NCI-H748 treated with DMSO at 0.1 percent for 48 hours (cell line): ENCODE measurements at places on chromosomes 12 and 14.
A peak's percentile ranks its signal among the peaks of the same experiment; 100 is the strongest.

DNA sequence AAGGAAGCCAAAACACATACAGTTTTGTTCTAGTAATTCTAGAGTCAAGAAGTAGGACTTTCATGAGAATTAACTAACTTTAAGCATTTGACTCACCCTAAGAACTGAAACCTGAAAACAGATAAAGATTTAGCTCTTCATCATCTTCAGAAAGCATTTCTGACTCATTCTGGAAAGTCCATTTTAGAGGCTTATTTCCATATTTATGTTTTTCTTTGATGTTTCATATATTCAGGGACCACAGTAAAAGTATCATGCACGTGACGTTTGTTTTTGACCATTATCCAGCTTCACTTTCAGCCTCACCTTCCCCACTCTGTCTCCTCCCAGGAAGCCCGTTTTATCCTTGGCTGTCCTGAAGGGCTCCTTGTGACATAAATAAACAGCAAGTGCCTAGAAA is 79.2 kb downstream of the MDGA2 start:
- no peak for DNase-seq

DNA sequence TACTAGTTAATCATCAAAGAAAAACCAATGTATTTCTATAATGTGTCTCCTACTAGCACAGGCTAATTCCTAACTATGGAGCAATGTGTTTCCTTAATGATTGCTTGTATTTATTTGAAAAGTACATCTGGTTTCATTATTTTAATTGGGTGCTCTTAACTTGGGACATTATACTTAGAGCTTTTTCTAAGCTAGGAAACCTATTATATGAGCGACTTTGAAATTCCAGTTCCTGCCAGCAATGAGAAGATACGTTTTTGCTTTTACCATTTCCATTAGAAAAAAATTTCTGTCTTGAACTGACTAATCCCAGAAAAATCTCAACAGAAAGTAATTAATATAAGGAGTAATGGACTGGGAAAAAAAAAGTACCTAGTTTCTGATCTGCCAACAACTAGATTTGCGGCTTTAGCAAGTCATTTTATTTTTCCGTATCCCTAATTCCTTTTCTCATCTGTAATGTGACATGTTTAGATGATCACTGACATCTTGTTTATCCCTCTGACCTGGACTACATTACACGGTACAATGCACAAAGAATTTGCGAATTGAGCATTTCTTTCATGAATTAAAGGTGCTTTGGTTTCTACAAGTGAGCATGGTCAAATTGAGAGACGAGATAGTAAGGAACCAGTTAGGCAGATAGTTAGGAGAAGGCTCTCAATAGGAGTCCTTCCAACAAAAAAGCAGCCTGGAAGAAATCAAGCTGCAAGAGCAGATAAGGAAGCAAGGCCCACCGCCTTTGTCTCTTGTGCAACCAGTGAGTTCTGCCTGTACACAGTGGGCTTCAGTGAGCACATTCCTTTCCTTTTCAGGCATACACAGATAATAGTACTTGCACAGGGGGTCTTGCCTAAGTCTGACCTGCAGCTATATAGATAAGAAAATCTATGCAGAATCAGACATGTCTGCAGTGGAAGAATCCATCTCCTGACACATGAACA is 1765.0 kb upstream of the FLRT2 start:
- DNase-seq, result no peak

DNA sequence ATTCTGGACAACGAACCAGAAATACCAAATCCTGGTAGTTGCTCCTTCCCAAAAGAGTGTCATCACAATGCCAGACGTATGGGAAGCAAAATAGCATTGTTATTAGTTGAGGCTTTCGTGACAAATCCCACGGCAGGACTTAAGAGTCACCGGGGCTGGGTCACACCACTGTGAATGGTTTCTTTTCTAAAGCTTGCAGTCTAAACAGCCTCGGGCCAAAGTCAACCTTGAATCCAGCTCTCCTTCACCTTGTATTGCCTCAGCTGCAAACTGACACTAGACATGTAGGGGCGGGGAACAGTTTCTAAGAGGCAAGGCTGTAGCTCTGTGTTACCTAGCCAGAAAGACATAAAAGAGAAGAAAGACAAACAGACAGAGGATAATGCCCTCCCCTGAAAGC is 734.8 kb downstream of the MED13L start:
- DNase-seq, result no peak

- no peak for DNase-seq
Measured at GRCh38 chr14:72828604-72829003, 65.3 kb downstream of the DPF3 start.

- peak; percentile 57 for DNase-seq
Measured at GRCh38 chr12:103779410-103780092, 61.5 kb downstream of the NT5DC3 start.

DNA sequence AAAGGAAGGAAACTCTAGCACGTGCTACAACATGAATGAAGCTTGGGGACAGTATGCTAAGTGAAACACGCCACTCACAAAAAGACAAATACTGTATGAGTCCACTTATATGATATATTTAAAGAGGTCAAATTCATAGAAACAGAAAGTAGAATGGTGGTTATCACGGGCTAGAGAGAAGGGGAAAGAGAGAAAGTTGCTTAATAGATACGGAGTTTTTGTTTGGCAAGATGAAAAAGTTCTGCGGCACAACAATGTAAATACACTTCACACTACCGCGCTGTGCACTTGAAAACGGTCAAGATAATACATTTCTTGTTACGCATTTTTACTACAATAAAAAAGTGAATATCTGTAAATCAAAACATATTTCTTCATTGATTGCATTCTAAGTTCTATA is 37.3 kb downstream of the FBLN5 start:
- DNase-seq, result no peak

- DNase-seq, result no peak
Measured at GRCh38 chr14:41830714-41831406, 224.2 kb downstream of the LRFN5 start.

DNA sequence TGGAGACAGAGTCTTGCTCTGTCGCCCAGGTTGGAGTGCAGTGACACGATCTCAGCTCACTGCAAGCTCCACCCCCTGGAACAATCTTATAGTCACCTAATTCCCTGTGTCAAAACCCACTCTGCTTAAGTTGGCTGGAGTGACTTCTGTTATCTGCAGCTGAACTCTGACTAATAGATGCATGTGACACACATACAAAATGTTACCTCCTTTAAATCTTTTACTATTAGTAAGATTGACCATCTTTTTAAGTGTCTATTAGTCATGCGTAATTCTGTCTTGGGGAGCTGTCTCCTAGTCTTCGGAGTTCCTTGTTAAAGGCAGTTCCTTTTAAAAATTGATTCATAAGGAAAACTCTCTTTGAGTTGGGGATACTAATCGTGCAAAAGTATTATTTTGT is 7.4 kb downstream of the IFI27L1 start:
- DNase-seq, result no peak

DNA sequence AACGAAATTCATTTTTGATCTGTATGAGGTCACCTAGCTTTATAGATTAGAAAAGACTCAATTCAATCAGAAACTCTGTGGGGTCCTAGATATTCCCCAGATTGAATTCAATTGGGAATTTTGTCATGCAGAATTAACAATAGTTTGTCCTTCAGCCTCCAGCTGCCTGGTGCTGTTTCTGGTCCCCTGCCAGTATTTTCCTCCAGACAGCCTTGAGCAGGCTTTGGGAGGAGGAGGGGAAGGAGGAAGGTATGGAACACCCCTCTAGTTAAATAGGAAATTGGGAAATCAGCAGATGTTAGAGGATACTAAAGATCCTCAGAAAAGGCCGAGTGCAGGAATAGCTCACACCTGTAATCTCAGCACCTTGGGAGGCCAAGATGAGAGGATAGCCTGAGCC is 10.6 kb downstream of the GRIP1 start:
- no peak for DNase-seq
